ENCODE measurements at places on chromosomes 3 and 15. TPM values are rescaled to one million over a fixed set of nuclear protein-coding genes. Genes with fewer than 3 reads are reported as not detected.

DNA sequence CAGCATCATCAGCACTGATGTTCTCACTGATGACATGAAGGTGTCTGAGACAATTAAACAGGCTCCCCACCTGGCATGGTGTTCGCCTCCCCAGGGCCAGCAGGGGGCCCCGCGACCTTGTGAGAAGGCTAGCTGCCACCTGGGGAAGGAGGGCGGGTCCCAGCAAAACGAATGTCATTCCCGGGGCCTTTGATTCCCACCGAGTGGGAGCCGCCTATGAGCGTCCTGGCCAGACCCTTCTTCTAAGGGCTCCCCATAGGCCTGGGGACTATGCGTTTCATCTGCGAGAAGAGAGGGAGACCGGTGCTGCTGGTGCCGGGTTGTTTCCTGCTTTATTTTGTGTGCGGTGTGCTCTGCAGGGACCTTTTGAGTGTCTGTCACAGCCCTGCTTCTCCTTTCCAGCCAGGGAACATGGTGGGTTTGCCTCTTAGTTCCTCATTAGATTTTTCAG, 20.5 kb upstream of the MINDY4B start:
- no peaks in the 10 kb centered on the region for H3K4me1 ChIP-seq
- no peak overlapping the region for H3K4me3 ChIP-seq
- H3K27ac ChIP-seq, result no peak overlapping the region
- peak; percentile 24 for DNase-seq
- no peaks in the 10 kb centered on the region for H3K36me3 ChIP-seq

DNA sequence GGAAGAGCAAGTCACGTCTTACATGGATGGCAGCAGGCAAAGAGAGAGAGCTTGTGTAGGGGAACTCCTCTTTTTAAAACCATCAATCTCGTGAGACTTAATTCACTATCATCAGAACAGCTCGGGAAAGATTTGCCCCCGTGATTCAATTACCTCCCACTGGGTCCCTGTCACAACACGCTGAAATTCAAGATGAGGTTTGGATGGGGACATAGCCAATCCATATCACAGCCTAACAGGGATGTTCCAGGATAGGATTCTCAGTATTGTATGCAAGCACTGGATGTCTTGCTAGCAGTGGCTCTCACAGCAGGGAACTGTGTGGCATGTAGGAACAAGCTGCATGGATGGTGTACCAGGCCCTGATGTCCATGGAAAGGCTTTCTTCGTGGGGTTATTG, 47.8 kb upstream of the SLC24A5 start:
- no peak overlapping the region for H3K27ac ChIP-seq
- no peak for DNase-seq
- no peak overlapping the region for H3K4me3 ChIP-seq
- no peaks in the 10 kb centered on the region for H3K4me1 ChIP-seq
- H3K36me3 ChIP-seq, result no peaks in the 10 kb centered on the region

The MKRN3 gene
- polyA plus RNA-seq, result 1.3 TPM

DNA sequence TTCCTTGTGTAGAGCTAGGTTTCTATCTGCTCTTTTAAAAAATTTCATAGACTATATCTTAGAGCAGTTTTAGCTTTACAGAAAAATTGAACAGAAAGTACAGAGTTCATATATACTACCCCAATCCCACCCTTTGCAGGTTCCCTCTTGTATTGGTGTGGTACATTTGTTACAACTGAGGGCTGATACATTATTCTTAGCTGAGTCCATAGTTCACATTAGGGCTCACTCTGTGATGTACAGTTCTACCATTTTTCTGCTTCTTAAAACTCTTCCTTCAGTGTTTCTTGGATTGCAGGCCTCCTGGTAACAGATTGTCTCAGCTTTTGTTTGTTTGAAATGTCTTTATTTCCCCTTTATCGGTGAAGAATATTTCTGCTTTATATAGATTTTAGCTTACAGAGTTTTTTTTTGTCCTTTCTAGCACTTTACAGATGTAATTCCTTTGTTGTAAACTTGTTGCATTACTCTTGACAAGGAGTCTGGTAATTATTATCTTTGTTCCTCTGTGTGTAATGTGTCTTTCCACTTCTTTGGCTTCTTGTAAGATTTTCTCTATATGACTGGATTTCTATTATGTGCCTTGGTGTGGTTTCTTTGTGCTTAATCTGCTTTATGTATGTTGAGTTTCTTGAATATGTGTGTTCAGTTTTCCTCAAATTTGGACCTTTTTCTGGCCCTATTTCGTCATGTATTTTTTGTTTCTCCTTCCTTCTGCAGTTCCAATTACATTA, 25.3 kb downstream of the MEF2A start:
- DNase-seq, result no peak
- no peaks in the 10 kb centered on the region for H3K36me3 ChIP-seq
- H3K4me1 ChIP-seq, result peaks cover 76% of the 10 kb centered on the region

Measured in psoas muscle (tissue), 8 donors.